GM19239 (cell line): ENCODE measurements at places on chromosomes 12 and 14.

- no peak for DNase-seq
Measured at GRCh38 chr14:72850360-72850759, 43.5 kb downstream of the DPF3 start.

DNA sequence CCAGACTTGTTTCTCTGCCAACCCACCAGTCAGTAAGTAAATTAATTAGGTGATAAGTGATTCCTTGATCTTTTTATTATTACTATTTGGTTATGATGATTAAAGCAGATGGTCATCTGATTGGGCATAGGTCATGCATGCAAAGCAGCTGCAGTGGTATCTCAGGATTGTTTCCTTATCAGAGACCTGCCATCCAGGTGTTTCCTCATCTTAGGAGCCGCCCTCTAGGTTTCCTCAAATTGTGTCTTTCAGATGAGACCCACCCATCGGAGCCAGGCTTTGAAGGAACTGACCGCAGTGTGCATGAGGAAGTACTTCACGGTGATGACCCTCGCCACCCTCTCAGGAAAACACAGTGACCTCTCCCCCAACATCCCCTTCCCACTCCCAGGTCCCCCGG, 63.3 kb downstream of the ZFP36L1 start:
- DNase-seq: no peak

DNA sequence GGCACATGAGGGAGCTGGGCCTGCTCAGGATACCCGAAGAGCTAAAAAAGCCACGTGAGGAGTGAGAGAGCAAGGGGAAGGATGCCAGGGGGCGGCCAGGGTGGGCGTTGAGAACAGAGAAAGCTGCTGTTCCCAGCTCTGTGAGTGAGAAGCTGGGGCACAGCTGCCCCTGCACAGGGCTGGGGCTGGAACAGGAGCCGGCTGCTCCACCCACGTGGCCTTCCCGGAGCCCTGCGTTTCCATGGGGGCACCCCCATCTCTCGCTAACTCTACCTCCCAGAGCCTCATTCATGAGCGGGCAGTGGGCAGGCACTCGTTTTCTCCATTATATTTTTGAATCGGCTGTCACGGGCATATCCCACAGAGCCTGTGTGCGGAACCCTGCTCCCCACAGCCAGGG, 42.7 kb downstream of the RFLNA start:
- no peak for DNase-seq

DNA sequence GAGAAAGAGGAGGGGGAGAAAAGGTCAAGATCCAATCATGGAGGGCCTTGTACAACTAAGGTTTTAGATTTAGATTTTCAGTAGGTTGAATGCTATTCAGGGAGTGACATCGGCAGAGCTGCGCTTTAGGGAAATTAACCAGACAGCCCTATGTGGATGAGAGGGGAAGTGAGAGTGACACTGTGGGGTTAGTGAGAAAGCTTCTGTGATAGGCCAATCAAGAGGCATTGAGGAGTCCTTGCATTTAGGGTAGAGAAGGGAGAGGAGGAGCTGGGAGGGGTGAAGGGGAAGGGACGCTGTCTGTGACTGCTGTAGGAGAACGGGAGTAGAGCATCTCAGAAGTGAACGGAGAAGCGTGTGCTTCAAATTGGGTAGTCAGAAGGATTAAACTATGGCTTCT, 3.4 kb downstream of the HSD17B6 start:
- DNase-seq: no peak

DNA sequence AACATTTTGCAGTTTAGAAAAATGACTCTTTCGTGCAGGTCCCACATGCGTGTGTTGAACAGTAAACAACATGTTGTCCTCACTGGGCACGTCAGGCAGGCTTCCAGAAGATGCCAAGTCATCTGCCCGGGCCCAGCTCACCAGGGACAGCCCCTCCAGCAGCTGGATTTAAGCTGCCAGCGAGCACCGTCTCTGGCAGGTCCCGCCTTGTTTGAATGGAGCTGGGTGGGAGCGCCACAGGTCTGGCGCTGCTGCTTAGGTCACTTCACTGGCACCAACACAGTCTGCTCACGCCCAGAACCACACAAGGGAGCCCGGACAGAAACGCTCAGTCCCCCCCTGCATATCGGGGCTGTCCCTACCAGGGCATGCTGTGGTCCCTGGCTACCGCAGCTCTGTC, 33.1 kb upstream of the MMP17 start:
- DNase-seq: no peak

DNA sequence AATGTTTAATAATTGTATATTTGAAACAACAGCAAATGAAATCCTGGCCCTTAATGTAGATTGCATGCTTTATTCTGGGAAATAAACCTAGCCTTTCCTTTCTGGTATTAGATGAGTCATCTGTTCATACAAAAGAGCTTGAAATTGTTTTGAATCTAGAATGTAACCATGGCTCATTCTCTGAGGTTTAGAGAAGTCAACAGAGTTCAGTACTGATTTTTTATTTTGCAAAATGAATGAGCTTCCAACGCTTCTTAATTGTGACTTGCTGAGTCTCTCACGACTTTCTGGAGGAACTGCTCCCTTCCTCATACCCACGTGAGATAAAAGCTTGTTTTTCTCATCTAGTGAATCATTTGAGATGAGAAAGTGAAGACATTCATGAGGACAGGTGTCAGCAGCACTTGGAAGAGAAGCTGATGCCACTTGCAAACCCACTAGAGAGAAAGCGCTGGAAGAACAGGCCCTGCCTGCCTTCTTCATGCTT, 509.6 kb downstream of the VRK1 start:
- no peak for DNase-seq

- DNase-seq: no peak
Measured at GRCh38 chr12:5467931-5468330, 36.0 kb downstream of the NTF3 start.

DNA sequence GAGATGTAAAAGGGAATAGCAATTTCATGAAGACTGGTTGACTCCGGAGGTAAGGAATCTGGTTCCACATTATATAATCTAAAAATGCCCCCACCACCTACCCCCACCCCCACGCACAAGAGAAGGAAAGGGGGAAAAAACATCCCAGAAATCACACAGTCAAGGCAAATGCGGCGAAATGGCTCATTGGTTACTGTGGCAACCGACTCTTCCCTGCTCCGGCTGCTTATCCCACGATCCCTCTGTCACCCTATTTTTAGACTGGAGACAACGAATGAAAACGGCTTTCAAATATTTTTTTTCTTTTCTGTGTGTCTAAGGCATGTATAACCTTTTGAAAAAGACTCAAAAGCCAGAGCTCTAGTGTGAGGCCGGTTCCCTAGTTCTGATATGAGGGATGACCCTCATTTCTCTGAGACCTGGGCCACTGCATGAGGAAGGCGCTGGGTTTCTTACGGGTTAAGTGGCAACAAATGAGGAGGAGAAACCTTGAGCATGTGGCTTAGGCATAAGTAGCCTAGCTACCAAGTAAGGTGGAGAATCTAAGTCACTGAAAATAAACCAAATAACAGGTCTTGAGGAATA, 148.3 kb upstream of the GRIN2B start:
- DNase-seq: no peak

DNA sequence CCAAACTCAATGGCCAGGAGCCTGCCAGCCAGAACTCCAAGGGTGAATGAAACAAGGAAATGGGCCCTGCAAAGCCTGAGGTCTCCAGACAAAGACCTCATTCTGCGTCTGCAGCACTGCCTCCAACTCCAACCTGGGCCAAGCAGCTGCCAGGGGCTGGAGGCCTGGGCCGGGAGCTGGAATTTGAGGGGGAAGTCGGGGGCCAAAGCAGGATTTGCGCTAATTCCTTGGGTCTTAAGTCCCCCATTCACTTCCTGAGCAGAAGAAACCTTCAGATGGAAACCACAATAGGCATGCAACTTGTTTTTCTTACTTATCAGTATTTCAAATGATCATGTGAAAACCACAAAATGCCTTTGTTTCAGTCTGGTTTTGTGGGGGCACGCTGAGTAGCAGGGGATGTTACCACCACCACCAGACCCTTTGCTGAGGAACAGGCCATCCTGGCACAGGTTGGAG, 23.0 kb upstream of the TC2N start:
- no peak for DNase-seq

GRCh38 chr14:85417396-85417795, 112.5 kb upstream of the FLRT2 start:
- no peak for DNase-seq

DNA sequence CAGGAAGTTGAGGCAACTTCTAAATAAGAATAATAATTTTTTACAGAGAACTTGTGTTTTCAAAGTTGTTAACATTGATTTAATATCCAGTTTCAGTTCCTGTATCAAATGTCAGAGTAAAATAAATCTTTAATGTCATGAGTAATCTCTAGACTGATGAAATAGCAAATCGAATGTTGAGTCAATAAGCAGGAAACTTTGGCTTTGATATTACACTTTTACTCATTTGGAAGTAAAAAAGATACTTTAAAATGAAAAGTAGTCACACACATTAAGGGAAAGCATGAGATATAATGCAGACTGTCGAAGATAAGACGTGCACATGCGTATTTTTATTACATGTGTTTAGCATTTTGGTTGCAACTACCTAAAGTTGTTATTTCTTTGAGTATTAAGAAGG, 78.2 kb upstream of the PTGDR start:
- no peak for DNase-seq

DNA sequence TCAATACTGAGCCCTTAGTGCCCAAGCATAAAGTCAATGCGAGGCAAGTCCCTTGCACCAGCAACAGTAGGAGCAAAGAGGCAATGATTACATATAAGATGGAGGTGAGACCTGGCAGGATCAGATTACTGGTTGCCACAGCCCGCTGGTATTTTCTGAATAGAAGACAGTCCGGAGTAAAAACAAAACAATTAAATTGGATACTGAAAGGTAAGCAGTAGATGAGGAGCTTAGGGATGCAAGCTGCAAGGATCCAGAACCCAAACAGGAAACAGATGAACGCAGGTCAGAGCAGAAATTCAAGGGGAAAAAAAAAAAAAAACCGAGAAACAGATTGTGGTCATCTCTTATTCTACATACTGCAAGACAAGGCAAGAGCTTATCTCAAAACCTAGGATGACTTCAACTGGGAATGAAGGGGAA, 119.6 kb downstream of the MED13L start:
- no peak for DNase-seq

GRCh38 chr14:106442857-106443256, 916.5 kb downstream of the TMEM121 start:
- DNase-seq: no peak

DNA sequence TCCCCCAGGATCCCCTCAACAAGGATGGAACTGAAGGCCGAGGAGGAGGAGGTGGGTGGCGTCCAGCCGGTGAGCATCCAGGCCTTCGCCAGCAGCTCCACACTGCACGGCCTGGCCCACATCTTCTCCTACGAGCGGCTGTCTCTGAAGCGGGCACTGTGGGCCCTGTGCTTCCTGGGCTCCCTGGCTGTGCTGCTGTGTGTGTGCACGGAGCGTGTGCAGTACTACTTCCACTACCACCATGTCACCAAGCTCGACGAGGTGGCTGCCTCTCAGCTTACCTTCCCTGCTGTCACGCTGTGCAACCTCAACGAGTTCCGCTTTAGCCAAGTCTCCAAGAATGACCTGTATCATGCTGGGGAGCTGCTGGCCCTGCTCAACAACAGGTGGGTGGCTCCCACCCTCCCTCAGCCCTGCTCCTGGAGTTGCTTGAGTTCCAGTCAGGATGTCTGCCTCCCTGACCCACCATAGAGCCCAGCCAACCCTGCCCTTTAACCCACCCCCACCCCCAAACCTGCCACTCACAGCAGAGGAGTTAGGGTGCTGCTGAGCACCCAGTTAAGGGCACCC, 1.4 kb downstream of the ASIC1 start:
- no peak for DNase-seq

DNA sequence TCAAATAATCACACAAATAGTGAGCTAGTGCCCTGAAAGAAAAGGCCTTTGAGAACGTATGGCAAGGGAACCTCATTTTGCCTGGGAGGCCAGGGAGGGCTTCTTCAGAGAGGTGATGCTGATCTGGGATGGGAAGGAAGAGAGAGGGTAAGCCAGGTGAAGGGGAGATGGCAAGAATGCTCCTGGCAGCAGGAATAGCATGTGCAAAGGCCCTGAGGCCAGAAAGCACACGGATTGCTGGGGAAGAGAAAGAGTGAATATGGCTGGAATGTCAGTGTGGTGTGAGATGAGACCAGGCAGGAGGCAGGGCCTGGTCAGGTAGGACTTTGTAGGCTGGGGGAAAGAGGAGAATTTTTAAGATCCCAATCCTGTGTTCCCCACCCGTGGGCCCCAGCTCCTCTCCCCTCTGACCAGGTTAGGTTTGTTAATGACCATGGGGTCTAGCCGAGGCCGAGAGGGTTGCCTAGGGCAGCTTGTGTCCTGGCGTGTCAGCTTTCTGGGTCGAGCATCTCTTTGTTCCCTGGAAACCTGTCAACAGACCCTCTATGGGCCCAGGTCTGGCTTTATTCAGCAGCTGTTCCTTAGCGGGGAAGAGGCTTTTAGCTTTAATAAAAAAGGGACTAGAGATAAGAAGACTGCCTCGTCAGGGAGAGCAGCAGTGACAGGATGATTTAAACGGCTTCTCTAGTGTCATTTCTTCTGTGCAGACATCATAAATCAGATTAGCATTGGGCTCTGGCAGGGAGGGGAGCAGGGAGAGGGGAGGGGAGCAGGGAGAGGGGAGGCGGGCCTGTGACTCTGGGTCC, 123.4 kb downstream of the ADCK1 start:
- DNase-seq: no peak

DNA sequence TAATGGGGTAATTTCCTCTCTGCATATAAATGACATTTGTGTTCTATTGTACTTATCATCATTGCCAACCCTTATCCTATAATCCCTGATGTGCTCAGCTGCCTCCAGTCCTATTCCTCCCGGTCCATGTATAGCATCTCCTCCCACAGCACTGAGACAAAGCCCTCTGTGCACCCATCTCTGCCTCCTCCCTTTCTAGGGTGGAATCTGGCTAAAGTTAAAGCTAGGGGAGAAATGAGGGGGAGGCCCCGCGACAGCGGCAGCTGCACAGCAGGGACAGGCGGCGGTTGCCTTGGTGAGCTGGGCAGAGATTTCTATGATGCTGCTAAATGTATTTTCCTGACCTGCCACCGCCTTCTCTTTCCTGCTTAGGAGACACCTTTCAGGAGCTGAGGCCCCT, 12.8 kb upstream of the ZDHHC22 start:
- no peak for DNase-seq

DNA sequence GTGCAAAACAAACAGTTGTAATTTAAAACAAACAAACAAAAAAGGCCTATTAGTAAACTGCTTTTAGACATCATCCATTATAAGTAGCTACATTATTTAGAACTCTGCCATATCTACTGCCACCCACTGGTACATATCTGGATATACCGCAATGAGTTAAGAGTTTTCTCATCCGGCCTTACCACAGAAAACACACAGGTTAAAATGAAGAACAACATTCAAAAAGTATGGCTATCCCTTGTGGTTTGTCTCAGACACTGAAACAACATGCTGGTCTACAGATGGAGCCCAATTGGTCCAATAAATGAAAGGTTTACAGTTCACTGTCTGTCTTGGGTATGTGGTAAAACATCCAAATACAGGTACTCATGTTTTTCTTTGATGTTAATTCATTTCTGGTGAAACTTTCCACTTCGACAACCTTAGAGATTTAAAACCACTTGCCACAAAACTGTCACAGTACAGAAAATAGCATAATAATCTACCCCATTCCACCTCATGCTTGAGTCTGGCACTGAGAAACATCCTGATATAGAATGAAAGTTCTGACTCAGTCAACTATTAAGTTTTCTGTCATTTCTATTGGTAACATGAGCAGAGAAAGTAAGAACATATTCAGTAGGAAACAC, 354.3 kb downstream of the CEP128 start:
- peak; percentile 2 for DNase-seq

- DNase-seq: peak; percentile 19
Measured at GRCh38 chr12:46124848-46125619, 134.7 kb upstream of the SCAF11 start.

- DNase-seq: no peak
Measured at GRCh38 chr12:51371295-51371953, 19.8 kb downstream of the GALNT6 start.
